ENCODE measurements at places on chromosomes 1 and 21.

- DNase-seq = no peak
Measured at GRCh38 chr1:224922404-224923164, 6.9 kb upstream of the DNAH14 start.

- DNase-seq = no peak
Measured at GRCh38 chr21:31731056-31731856, 662 bp downstream of the SCAF4 start.

GRCh38 chr1:3772027-3772714, 378 bp upstream of the SMIM1 start:
- DNase-seq = no peak

- DNase-seq = no peak
Measured at GRCh38 chr21:26881504-26882228, 36.5 kb upstream of the ADAMTS1 start.

- DNase-seq = no peak
Measured at GRCh38 chr1:112316254-112316913, 79.6 kb upstream of the CTTNBP2NL start.

DNA sequence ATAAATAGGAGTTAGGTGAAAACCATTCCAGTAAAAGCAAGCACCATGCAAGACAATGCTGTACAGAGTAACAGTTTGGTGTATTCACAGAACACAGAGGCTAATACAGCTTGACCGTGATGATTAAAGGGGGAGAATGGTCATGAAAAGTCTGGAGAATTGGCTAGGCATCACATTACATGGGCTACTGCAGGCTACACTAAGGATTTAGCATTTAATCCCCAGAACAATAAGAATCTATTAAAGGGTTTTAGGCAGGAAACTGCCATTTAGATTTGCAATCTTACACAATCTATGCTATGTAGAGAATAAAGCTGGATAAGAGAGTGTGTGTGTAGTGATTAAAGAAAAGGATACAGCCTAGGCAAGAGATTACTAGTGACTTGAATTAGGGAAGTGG, 30.6 kb downstream of the HFM1 start:
- DNase-seq = no peak

- no peak for DNase-seq
Measured at GRCh38 chr1:34784751-34785221, 3.8 kb downstream of the GJB3 start.

Data from vagina (tissue), 2 donors.